Stomach (tissue), 19 donors: ENCODE measurements at places on chromosomes 12 and 14. TPM values are rescaled to one million over a fixed set of nuclear protein-coding genes. Genes with fewer than 3 reads are reported as not detected.
A peak's percentile ranks its signal among the peaks of the same experiment; 100 is the strongest.

DNA sequence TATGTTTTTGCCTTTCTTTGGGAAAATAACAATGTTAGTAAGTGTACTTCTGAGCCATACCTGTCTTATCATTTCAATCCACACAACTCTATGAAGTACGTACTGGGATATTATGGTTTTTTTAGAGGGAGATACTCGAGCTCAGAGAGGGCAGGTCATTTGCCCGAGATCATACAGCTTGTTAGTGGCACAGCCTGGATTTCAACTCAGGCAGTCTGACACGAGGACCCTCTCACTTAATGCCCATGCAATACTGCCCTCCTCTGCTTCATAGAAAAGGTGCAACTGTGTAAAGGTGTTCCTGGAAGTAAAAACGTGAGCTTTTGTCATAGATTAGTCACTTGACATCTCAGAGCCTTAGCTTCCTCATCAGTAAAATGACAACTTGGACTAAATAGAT lies 128.0 kb downstream of the NDUFA12 start:
- peak; percentile 57 for DNase-seq

DNA sequence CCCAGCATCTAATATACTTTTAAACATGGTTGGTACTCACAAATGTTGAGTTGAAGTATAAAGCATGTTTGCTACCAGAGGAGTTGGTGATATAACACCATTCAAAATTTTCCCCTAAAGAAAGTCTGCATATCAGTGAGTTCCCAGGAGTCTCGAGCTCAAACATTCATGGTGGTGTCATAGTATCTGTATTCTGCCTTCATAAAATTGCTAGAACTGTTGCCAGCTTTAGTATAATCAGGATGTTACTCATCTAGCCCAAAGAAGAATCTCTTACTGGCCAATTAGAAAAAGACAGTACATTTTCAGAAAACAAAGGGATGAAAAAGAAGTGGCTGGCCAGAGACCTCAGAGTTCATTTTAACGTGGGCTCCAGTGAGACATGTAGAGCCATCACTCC lies 374.7 kb downstream of the KCNH5 start:
- no peak for DNase-seq

DNA sequence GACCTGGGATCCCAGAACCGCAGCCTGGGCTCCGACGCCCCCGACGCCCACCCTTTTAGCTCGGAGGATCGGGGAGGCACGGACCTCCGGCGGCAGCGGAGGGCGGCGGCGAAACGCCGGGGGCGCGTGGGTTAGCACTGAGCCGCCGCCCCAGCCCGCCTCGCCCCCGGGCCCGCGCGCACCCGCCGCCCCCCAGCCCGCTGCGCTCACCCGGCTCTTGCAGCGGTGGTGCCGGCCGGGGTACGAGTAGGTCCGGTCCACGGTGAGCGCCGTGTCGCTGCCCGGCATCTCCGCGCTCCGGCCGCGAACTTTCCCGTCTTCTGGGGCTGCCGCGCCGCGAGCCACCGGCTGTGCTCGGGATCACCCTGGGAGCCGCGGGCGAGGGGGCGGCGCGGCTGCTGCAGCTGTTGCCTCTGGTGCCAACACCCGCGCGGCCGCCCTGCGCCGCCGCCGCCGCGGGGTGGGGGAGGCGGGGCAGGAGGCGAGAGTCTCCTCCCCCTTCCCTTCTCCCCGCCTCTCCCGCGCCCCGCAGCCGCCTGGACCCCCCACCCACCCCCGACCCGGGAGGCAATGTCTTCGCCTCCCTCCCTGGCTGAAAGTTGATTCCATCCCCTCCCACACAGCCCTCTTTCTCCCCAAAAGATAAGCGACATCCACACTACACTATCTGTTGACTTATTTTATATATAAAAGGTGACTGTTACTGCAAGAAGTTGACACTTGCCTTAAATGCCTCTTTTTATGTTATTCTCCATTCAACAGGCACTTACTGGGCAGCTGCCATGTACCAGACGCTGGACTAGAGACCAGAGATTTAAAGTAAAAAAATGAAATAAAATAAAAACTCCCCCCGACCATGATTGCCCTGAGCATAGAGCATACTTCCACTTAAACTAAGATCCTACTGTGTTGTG lies at the start of gene TMCC3:
Gene TMCC3, minus strand, starts transcription at position 415 of the 914 bp plus-strand sequence. Its CDS starts 127 bp downstream, at position 288.
- peak; percentile 63 for DNase-seq

DNA sequence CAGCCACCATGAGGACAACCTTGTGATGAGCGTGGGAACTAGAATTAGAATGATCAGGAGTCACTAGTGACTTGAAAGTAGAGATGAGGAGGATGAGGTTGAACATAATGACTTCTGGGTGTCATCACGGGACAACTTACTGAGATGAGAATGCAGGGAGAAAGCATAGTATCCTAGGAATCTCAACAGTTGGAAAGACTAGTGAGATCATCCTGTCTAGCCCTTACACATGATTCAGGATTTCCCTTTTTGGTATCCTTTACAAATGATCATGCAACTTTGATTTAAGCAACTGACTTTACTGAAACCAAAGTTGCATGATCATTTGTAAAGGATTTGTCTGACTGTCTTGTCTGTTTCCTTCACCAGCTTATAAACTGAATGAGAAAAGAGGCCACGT lies 51.8 kb upstream of the HIF1A start:
- no peak for DNase-seq

GRCh38 chr14:95885278-95885677 lies 8.6 kb downstream of the TUNAR start:
- no peak for DNase-seq

TOMM20L gene
- not detected for total RNA-seq

- no peak for DNase-seq
Measured at GRCh38 chr12:6620137-6620884, 13.1 kb upstream of the CHD4 start.

OASL gene
- 24.8 TPM for total RNA-seq

C12orf50 gene
- total RNA-seq = not detected

DNA sequence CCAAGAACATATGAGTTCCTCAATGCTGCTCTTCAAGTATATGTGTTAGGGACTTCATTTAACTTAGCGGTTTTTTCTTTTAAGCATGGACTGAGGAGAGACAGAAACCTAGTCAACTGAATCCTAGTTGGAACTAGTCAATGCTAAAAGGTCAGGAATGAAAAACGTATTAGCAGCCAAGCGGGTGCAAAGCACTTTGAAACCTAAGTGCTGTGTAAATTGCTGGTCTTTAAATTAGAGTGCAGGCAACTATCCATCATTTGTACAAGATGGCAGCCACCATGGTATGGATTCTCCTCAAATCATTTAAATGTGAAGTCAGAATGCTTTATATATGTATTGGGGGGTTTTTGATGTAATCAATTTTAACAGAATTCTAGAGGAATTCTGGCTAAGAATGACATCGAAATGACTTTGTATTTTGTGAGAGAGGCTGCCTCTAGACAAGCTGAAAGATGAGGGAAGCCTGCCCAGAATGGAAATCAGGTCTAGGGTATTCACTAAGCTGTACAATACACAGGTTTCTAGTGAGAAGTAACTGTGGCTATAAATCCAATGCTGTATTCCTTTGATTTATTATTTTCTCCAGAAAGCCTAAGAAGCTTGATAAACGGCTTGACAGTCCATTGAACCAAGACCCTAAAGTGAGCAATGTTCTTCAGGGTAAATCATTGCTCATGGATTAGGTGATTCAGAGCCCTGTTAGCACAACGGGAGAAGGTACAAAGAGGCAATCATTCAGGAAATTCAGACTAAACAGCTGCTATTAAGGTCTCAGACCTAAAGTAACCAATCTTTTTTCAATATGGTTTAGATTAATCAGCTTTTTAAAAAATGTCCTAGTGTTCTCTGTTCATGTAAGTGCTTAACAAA lies 198.8 kb downstream of the ANO2 start:
- DNase-seq = no peak

GRCh38 chr12:62249419-62249818 lies 10.8 kb upstream of the USP15 start:
- DNase-seq = no peak

- no peak for DNase-seq
Measured at GRCh38 chr12:92199819-92200576, 54.4 kb upstream of the BTG1 start.

DNA sequence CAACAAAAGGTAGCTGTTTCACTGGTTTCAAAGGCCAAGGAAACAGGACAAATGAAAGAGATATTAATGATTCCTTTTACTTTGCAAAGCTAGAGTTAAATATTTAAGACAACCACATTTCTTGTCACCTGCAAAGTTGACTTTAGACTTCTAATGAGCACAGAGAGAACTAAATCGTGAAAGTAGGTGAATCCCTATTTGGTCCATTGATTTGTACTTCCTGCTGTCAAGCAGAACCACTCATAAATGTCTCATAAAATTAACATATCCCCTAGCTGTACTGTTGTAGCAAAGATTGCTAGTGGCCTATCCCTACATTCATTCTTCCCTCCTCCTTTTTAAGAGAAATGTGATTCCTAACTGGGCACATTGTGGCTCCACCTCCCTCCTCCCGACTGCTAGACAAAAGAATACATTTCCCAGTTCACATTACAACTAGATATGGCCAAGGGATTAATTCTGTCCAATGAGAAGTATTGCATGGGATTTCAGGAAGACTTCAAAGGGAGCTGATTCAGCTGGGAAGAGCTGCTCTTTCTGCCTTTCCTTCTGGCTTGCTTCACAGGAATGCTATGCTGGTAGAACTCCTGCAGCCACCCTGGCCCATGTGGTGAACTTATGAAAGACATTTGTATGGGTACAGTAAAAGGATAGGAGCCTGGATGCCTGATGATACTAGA lies 227.5 kb upstream of the ABCD2 start:
- no peak for DNase-seq

RNASE7 gene
- total RNA-seq = not detected

RNU4-1 gene
- not detected for total RNA-seq

TNFAIP2 gene
- 34.1 TPM for total RNA-seq

DNA sequence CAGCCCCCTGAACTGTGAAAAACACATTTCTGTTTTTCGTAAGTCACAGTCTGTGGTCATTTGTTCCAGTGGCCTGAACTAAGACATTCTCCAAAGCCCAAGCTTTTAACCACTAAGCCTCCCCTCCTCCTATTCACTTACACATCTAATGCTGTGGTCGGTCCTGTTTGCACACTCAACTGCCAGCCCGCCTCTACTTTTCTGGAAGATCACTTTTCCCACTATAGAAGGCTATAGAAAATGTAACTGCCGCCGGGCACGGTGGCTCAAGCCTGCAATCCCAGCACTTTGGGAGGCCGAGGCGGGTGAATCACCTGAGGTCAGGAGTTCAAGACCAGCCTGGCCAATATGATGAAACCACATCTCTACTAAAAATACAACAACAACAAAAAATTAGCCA lies 524.7 kb upstream of the TMEM132C start:
- no peak for DNase-seq

OVCH1 gene
- not detected for total RNA-seq

DNA sequence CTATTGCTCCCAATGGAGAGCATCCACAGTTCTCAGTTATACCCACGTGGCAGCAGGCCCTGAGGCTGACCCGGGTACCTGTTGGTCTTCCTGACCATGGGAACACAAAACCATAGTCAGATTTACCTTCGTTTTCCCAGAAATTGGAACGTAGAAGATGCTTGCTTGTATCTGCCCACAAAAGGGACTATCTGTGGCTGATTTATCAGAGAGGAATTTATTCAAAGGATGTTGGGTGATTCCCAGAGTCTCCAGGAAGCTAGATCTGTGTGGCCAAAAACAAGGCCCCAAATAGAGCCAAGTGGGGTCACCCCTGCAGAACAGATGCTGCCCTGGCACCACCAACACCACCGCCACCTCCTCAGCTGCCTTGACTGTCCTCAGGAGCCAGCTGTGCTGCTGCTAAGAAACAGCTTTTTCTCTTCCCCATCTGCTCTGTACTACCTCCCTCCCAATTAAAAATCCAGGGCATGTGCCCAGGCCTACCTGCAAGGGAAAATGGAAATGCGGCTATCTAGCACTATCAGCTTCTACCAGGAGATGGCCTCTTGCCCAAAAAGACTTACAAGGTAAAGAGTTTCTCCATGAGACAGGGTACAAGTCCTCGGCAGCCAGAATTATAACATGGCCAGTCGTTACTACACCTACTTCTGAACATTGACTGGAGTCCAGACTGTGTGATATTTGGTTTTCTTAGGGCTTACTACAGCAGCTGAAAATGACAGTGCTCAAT lies 128.6 kb upstream of the PLEKHG7 start:
- no peak for DNase-seq

JPH4 gene
- total RNA-seq = 0.43 TPM

- no peak for DNase-seq
Measured at GRCh38 chr12:2083008-2083407, 30.2 kb downstream of the CACNA1C start.

DNA sequence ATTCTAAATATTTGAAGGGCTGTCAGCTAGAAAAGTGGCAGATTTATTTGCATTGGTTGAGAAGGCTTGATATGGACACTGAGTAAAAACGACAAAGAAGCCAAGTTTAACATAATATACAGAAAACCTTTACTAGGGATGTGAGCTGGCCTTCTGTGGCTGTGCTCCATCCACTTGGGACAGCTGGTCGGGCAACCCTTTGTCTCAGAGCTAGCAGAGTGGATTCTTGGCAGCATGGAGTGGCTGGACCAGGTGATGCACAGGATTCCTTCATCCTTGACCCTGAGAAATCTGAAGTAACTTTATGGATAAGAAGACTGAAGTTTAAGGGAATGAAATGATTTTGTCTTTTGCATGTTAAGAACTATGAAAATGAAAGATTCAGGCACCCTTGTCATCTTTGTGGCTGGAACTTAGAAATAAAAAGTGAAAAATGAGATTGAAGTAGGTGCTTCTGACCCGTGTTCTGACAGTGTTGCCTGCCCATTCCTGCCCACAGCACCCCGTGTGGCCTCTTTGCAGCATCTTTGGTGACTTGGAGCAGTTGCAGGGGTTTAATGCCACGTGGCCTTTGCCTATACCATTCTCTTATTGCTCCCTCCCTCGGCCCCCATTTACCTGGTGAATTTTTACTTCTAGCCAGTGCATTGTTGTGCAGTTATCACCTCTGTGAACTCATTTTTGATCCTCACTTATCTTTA lies 32.6 kb downstream of the PELI2 start:
- DNase-seq = no peak

AKAP3 gene
- 0.29 TPM for total RNA-seq

GRCh38 chr12:15212930-15213329 lies 8.3 kb downstream of the RERG start:
- DNase-seq = no peak

DNA sequence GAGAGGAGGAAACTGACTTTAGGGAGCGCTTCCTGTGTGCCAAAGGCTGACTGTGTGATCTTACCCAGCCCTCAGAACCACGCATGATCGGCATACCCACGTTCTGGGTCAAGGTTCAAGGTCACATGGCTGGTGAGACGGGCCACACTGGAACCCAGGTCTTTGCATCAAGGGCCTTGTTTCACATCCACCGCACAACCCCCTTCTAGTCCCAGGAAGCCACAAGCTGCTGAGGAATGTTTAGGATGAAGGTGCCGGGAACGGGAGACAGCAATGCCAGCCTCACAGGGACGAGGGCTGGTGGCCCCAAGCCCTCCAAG lies 50.7 kb downstream of the TESC start:
- no peak for DNase-seq

PTPRQ gene
- not detected for total RNA-seq

ERP27 gene
- total RNA-seq = 1.2 TPM

DNA sequence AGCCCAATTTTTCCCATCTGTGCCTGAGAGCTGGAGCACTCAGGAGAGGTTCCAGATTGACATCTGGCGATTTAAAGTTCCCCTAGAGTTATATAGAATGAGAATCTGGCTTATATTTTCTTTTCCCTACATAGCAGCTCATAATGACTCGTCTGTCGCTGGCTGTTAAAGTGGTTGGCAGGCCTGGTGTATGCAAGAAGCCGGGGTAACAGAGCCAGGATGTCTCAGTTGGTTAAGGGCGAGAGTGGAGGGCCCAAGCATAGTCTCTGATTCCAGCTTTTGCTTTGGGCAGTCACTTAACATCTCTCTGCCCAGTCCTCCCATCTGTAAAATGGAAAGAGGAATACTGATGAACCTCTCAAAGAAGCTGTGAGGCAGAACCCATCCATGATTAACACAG lies 751.6 kb downstream of the NOVA1 start:
- no peak for DNase-seq

FOXN4 gene
- not detected for total RNA-seq
